ENCODE measurements at places on chromosomes 6 and 20. TPM values are rescaled to one million over a fixed set of nuclear protein-coding genes. Genes with fewer than 3 reads are reported as not detected.

GRCh38 chr6:90167514-90168379, 128.9 kb downstream of the BACH2 start:
- no peak for DNase-seq

DNA sequence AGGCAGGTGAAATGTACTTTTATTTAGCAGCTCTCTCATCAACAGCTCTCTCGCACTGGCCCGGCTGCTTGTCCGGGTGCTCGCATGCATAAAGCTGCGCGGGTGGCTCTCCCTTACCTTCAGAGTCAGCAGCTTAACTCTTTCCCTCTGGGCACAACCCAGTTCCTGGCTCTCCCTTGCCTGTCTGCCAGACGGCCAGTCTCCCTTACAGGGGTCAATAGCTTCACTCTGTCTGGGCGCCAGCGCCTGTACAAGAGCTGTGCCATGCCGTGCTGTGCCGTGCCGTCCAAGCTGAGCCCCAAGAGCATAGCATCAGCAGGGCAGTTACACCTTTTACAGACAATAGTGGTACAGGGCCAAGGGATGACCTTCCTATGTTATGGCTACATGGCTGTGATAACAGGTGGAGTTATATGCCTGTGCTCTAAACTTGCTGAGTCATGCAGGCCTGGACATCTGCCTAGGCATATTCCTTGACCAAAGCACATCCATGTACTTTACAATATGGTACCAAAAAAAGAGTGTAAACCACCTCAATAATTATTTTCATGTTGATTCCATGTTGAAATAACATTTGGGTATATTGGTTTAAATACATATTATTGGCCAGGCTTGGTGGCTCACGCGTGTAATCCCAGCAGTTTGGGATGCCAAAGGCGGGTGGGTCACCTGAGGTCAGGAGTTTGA, 47.9 kb downstream of the BLTP3A start:
- DNase-seq: no peak

DNA sequence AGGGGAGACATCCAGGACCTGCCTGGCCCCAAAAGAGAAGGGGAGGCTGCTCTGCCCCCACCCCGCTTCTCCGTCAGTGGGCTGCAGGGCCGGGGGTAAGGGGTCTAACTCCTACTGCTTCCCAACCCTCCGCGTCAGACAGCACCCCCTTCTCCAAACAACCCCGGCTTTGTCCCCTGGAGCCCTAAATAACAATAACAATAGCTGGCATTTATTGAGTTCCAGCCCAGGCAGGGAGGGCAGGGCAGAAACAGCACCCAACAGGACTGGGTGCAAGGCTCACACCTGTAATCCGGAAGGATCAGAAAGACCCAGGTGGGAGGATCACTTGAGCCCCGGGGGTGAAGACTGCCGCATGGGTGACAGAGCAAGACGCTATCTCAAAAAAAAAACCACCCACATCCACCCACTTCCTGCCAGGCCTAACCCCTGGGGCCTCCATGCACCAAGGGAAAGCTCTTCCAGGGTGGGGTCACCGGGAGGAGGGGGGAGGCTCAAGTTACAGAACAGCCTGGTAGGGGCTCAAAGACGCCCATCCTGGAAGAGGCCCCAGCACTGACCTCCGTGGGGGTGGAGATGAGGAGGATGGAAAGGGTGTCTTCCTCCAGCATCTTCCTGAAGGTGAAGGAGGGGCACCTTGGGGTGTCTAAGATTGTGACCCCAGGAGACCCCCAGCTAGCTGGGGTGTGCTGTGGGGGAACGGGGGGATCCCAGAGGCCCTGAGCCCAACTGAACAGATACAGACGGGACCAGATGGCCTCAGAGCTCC, 1.3 kb upstream of the FNDC11 start:
- peak; percentile 48 for DNase-seq

DNA sequence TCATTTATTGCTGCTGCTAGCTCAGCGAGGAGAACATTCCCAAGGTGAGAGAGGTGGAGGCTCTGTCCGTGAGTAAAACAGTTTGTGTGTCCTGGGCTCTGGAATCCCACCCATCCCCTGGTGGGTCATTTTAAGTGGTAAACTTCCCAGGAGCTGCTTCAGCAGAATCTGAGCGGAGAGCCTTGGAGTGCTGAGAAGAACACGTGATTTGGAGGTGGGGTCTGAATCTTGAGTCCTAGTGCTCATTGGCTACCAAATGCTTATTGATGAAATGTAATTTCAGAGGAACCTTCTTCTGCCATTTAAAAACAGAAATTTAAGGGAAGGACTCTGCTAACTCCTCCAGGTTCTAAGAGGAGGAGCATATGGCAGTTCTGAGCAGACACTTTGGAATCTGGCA, 132.4 kb downstream of the CDH26 start:
- no peak for DNase-seq

- DNase-seq: no peak
Observed at GRCh38 chr6:170147056-170147787, 143.7 kb downstream of the DLL1 start.

DNA sequence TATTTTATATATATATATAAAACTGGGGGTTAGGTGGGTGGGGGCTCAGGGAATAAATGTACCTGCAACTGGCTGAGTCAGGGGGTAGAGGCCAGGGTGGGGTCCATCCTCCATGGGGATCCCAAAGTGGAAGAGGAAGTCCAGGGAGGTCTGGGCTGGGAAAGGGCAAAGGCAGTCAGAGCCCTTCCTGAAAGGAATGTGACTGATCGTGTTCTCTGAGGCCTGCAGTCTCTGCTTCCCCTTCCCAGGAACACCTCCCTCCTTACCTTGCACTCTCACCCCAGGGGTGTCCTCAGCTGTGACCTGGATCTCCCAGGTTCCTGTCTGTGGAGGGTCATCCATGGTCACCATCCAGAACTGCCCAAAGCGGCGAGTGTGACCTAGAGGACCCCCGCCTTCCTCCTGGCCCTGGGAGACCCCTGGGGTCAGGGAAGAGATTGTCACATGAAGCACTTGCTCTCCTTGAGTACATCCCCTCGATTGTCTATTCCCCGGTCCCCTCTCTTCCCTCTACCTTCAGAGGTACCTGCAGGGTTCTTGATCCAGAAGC, 4.7 kb downstream of the SAPCD1 start:
- DNase-seq: no peak

- DNase-seq: peak; percentile 89
Observed at GRCh38 chr20:57398231-57398821, 7.1 kb downstream of the RBM38 start.

DNA sequence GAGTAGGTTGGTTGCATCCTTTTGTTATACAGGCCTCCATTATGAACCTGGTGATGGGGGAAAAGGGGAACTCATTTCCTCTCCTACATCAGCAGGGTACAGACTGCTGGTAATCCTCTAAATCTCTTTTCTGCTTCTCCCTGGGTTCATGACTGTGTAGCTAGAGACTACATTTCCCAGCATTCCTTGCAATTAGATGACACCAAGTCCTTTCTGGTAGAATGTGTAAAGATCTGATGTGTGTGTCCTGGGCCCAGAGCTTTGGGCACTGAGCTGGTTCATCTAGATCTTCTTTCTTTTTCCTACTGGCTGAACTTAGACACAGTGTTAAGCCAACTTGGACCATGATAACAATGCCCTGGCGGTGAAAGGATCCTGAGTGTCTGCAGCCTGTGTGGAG, 104.7 kb upstream of the IFNGR1 start:
- no peak for DNase-seq

DNA sequence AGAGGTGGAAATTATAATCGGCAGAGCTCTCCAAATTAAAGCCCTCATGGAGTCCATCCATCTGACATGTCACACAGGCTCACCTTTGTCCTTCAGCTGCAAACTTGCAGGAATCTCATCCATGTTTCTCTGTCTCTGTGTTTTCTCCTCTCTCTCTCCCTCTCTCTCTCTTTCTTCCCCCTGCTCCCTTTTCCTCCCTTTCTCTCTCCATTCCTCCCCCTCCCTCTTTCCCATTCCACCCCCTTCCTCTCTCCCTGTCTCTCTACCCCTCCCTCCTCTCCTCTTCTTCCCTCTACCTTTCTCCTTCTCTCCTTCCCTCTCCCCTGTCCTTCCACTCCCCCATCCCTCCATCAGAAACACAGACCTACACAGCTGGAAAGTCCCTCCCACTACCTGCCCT, 6.8 kb downstream of the NCR2 start:
- DNase-seq: no peak

DNA sequence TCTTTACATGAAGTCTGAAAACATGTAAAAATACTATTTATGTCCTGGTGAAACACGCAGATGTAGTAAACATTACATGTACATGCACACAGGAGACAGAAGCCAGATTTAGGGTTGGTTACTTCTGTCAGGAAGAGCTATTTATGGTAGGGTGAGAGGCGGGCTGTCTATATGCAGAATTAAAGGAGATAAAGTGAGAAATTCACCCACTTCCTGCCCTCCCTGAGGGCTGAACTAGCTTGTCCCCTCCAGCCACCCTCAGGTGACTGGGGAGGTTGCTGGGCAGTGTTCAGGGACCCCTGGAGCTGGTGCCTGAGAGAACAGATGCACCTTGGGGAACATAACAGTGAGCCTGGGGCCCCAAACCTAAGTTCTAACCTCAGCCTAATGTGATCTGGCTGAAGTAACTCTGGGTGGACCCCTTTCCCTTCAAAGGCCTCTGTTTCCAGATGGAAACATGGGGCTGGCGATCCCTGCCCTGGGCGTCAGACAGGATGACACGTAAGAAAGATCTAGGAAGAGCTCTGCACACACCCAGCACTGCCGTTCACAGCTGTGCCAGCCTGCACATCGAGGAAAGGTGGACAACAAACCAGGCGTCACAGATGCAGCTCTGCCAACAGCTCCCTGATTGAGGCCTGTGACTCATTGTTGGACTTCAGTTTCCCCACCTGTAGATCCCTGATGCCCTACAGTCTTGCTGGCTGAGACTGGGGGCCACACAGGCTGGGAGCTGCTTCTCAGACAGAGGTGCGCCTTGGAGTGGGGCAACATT, 1.3 kb downstream of the PI16 start:
- no peak for DNase-seq

DNA sequence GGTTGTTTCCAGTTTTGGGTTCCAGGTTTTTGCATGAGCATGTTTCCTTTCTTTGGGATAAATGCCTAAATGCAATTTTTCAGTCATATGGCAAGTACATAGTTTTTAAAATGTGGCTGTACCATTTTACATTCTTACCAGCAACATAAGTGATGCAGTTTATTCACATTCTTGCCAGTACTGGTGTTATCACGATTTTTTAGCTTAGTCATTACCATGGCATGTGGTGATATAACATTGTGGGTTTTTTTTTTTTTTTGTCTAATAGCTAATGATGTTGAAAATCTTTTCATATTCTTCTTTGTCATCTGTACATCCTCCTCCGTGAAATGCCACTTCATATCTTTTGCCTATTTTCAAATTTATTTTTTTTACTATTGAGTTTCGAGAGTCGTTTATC, 2.9 kb upstream of the TDRD6 start:
- DNase-seq: no peak

- DNase-seq: no peak
Observed at GRCh38 chr20:38812182-38812581, 6.7 kb downstream of the PPP1R16B start.

GRCh38 chr6:111759836-111760785, 113.1 kb downstream of the FYN start:
- peak; percentile 38 for DNase-seq

- DNase-seq: no peak
Observed at GRCh38 chr6:39074486-39074885, 25.9 kb downstream of the GLP1R start.

DNA sequence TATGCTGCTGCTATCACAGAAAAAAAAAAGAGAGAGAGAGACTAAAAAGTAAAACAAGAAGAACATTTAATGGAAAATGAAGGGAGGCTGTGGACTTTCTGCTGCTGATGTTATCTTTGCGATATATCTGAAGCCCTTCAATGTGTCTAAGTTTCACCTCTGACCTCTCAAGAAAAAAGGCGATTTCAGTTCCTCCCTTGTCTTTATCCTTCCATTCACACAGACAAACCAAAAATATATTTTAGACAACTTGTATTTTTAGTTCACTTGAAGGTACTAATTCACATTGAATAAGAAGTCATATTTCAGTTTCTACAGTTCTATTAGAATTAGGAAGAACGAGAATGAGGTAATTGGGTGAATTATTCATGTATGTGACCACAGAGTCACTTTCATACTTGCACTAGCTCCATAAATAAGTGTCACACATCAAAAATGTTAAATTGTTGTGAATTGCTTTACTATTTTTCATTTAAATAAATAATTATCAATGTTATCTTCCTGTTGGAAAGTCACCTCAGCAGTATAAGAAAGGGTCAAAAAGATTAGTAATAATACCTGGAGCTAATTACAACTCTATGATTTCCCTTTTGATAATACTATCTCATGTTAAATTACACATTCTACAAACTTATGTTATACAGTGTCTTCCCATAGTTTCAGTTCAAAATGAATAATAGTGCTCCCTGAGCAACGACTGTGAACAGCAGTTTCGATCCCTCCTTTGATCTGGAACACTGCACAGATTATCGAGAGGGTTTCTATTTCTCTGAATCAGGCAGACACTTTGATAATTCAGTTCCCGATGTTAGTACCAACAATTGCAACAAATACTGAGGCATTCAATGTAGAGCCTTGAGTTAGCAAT, 85.2 kb upstream of the PLCB4 start:
- no peak for DNase-seq

DNA sequence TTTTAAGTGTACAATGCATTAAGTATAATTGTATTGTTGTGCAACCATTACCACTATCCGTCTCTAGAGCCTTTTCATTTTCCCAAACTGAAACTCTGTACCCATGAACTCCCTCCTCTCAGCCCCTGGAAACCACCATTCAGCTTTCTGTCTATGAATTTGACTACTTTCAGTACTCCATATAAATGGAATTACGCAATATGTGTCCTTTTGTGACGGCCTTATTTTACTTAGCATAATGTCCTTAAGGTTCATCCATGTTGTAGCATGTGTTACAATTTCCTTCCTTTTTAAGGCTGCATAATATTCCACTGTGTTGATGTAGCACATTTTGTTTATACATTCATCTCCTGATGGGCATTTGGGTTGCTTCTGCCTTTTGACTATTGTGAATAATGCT, 143.6 kb upstream of the KCNG1 start:
- DNase-seq: no peak

GRCh38 chr20:4427940-4428586, 293.6 kb upstream of the PRND start:
- DNase-seq: no peak

DNA sequence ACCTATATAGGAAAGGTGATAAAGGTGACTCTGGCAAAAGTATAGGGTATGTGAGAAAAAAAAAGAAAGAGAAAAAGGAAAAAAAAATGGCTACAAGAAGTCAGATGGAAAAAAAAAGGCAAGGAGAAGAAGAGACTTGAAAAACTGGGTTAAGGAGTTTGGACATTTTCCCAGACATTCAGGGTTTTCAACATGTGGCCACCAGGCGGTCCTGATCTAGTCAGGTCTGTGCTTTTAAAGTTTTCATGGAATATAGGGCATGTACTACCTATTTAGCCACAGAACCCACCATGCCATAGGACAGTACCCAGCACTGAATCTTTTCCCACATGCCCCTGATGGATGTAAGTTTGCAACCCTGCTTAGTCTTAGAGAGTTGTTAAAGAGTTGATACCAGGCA, 433.7 kb downstream of the MAFB start:
- DNase-seq: no peak

SLC26A8 gene
- total RNA-seq: 0.06 TPM

HLA-DRB1 gene
- 4.2 TPM for total RNA-seq

CLDN20 gene
- not detected for total RNA-seq

TPD52L1 gene
- total RNA-seq: 0.87 TPM

GPR63 gene
- 1.0 TPM for total RNA-seq

PCSK2 gene
- total RNA-seq: not detected

ZBTB46 gene
- not detected for total RNA-seq

PRICKLE4 gene
- not detected for total RNA-seq

FOXF2 gene
- not detected for total RNA-seq

Data from activated naive CD8-positive, alpha-beta T cell treated with anti-CD3 and anti-CD28 coated beads for 36 hours (primary cell).